Fibroblast of villous mesenchyme (primary cell): ENCODE measurements at places on chromosomes 4 and X. TPM values are rescaled to one million over a fixed set of nuclear protein-coding genes. Genes with fewer than 3 reads are reported as not detected.

DNA sequence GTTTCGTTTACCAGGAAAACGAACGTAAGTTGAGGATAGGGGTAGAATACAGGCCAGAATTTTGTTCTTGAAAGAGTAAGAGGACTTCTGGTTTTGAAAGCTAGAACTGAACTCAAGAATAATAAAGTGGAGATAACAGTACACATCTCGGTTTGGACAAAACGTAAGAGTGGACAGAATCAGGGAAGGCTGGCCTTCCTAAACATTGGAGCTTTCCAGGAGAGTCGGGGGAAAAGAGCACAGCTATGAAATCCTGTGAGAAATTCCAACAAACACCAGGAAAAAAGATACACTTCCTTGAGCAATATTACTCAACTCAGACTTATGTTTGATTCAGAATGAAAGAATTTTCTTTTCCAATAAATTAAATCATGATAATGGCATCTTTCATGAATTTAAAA lies 1.2 kb downstream of the CTSO start:
- DNase-seq: peak; percentile 38

Gene CHRNA9
- total RNA-seq: under 0.01 TPM in 1 of 2 replicates, not detected in the other

Gene NWD2
- not detected in 2 replicates for total RNA-seq

Gene GIMD1
- total RNA-seq: not detected in 2 replicates

GRCh38 chrX:146243041-146243440 lies 425.4 kb downstream of the SLITRK2 start:
- DNase-seq: no peak

DNA sequence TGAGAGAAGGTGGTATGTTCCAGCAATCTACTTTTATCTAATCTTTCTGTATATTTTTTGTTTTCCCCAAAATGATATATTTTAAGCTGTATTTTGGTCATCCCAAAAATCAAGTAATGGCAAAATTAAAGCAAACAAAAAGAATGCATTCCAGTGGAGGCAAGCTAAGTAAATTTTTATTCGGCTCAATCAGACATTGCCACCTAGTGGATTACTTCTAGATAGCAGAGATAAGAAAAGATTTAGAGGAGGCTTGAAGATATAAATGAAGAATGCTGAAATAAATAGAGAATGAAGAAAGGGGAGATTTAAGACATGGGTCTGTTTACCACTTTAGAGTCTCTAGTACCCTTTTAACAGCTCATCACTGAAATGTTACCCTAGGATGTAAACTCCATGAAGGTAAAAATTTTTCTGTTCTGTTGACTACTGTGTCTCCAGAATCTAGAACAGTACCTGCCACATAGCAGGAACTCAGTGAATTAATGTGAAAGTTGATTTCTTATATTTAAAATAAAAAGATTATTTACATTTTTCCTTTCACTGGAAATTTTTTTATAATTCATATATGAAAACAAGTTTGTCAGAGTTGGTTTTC lies 110.9 kb upstream of the ANK2 start:
- DNase-seq: peak; percentile 52

Gene CT45A2
- not detected in 2 replicates for total RNA-seq

GRCh38 chr4:75306506-75306905 lies 207.7 kb downstream of the RCHY1 start:
- DNase-seq: no peak

Gene IL3RA
- not detected in 2 replicates for total RNA-seq

DNA sequence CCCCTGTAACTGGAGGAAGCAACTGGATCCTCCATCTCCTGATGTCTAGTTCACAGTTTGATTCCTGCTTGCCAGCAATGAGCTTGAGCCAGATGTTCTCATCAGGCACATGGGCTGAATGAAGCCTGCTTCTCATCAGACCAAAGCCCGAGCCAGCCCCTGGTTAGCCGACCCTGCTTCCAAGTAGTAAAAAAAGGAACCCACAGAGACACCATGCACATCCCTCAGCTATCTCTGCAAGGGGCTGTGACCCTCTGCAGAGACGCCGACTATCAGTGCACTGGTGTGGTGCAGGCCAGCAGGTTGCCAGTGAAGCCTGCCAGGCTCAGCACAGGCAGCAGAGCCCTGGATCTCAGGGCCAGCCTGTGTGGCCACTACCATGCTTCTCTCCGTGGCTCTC lies 2.8 kb downstream of the DCTD start:
- DNase-seq: no peak

DNA sequence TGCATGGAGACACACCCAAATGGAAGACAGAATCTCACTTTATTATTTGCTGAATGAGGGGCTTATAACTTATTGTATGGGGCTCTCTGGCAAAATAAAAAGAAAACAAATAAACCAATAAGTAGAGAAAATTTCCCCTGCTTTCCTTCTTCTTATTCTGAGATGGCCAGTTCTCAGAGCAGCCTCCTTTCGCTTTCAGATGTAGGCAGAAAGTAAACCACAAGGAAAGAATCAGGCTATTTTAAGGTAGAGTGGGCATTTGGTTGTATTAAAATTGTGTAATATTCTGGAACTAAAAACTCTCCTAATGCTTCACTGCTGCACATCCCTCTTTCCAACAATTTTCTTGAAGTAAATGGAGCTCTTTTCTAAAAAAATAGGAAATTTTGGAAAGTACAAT lies 241.8 kb downstream of the GALNTL6 start:
- no peak for DNase-seq

GRCh38 chr4:40378619-40379018 lies 43.5 kb downstream of the CHRNA9 start:
- DNase-seq: no peak

Gene MAGEE2
- not detected in 2 replicates for total RNA-seq

DNA sequence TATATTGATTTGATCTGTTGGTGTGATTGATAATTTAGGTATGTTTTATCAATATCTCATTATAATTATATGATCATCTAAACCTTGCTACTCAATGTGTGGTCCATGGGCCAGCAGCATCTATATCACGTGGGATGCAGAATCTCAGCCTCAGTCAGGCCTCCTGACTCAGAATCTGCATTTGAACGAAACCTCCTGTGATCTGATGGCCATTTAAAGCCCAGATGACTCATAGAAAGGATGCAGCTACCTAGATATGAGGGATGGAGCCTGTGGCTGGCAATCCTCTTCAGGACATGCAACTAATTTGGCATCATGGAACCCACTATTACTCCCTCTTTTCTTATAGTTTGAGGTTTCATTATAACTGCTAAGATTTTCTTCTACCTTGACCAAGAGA lies 11.3 kb upstream of the CHRNA9 start:
- no peak for DNase-seq

- DNase-seq: no peak
These were observed at the start of gene DOK7 for GRCh38 chr4:3462790-3463415. Gene DOK7, plus strand, starts transcription at chr4:3463306. Its CDS starts 70 bp downstream, at chr4:3463376.

DNA sequence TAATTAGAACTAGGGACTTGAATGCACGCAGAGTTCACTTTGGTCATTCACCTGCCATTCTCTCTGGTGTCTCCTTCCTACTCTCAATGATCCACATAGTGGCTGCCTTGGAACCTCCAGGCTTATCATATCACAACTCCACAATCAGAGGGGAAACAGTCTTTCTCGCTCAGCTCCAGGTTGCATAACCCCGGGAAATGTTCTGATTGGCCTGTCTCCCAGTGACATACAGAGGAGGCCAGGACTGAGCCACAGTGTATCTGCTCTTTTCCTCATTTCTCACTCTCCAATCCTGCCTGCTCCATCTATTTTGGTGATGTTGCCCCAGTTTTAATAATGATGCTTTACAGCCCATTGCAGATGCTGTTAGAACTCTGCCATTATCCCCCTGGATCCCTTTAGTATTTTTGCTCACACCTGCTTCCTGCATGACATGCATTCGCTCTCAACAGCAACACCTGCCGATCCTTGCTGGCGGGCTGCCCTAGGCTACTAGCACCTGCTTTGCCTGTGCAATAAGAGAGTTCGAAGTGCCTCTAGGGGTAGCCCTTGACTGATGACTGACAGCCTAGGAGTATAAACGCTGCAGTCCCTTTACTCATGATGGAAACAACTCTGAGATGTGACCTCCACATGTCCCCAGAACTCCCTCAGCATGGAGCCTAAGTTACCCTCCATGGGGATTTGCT lies 211.3 kb upstream of the RPS6KA3 start:
- DNase-seq: no peak

DNA sequence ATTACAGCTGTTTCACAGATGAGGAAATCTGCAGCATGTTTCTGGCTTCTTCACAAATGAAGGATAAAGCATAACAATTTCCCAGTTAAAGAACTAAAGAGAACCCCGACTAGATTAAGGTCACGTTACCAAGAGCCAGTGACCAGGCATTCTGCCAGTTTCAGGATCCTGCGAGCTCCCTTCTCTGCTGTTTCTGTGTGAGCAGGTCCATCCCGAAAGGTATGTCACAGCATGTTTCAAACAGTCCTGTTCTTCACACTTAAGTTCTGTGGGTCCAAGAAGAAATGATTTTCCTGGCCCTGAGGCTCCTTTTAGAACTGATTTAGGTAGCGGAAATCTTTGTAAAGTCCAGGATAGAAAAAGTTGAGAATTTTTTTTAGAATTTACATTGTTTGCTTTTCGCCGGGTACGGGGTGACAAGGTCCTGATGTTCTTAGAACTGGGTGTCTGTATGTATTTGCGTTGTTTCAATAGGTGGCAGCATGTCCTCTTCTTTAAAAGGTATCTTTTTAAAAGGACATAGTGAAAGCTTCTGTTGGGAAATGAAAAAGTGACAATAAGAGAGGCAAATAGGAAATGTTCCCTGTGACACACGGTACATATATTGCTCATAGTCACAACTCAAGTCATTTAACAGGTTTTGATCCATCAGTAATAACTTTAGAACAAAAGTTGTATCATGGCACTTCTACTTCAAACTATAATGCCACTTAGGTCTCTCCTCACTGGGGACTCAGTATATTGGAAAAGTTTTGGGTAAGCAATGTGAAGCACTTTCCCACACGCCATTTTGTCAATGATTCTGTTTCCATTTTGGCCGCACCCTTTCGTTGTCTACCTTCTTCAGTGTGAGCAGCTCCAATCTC lies 18.4 kb downstream of the IL21 start:
- DNase-seq: peak; percentile 62

Gene PLK4
- 5.8 and 11.7 TPM in 2 replicates for total RNA-seq

Gene GYG2
- total RNA-seq: 3.5 and 3.9 TPM in 2 replicates

Gene DMRTC1
- total RNA-seq: not detected in 2 replicates

DNA sequence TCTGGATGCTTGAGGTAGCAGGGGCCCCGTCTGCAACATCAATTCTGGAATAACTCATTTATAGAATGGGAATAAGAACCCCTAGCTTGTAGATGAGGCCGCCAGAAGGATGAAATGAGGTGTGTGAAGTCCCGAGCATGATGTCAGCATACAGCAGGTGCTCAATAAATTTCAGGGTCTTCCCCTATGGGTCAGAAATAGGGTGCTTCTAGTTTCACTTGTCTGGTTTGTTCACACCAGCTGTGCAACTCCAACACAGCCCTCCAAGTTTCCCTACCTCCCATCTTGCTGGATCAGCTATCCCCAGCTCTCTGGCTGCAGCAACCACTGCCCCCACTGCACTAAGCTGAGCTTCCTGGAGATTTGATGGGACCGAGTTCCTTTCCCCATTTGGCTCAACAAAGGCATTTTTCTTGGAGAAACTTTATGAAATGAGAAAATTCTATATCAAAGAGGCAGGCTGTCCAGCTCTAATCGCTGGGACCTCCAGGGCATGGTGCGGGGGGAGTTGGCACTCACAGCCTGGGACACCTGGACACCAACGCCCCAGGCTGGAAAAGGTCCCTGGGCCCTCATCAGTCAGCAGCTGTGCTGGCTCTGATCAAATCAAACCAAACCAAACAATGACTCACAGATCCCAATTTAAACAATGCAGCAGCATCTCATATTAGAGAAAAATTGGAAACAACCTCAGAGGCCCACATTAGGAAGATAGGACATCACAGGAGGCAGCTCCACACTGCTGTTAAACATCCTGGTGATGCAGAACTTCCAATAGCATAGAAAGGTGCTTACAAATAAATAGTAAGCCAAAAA lies 13.3 kb downstream of the SLC2A9 start:
- no peak for DNase-seq

DNA sequence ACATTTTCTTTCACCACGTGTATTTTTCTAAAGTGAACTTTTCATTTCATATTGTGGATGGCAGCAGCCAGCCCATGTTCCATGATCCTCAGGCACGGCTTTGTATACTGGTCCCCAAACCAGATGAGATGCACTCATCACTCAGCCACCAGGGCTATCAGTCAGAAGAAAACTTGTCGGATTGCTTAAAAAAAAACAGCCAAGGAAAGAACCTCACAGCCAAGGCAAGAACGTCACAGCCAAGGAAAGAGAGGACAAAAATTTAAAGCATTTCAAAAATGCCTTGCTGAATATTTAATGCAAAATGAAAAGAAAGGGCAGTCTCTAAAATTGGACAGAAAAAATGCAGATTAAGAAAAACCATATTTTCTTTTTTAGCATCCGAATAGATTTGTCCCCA lies 333.3 kb downstream of the PDGFC start:
- no peak for DNase-seq

GRCh38 chr4:146072376-146072775 lies 103.1 kb upstream of the LSM6 start:
- peak; percentile 2 for DNase-seq

DNA sequence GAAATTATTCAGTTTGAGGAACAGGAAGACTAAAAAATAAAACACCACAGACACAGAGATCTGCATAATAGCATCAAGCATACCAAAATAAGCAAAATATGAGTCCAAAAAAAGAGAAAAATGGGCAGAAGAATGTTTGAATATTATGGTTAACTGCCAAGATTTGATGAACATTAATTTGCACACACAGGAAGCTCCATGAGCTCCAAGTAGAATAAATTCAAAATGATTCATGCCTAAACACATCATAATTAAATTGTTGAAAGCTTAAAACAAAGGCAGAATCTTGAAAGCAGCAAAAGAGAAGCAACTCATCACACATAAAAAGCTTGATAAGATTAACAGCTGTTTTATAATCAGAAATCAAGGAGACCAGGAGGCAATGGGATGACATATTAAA lies 156.6 kb upstream of the ARSJ start:
- no peak for DNase-seq

DNA sequence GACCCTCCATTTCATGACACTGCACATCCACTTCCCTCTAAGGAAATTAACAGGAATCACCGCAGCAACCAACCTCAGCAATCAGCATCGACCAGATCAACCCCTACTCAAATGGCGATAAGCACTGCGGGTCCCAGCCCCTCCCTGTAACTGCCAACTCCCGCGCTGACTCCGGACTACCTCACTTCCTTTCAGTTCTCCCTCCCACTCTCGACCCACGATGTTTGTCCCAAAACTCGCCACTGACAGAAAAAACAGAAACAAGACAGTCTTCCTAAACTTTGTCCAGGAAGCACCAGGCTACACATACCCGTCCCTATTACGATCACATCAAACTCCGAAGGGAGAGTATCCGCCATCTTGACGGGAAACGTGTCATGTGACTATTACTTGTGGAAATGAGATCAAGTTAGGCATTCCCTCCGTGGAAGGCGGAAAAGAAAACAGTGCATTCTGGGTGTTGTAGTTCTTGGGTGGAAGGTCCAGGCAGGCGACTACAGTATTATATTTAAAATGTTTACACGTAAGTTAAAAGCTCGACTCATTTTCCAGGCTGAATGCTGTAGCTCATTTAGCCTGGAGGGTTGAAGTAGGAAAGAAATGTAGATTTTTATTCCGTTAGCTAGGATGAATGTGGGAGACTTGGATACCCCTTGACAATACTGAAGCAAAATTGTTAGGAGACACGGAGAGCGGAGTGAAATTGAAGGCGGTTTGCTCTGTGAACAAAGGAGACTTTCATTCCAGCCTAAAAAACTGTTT lies at the start of gene CHM:
Gene CHM (minus strand): TSS at position 385 of the 762 bp plus-strand sequence. CDS start 26 bp downstream, at position 359.
- DNase-seq: peak; percentile 84

Gene FABP2
- total RNA-seq: not detected in 2 replicates

Gene DOK7
- not detected in 2 replicates for total RNA-seq

Gene TNIP3
- total RNA-seq: 0.32 and 0.43 TPM in 2 replicates
